NCI-H1105 treated with DMSO at 0.1 percent for 48 hours (cell line): ENCODE measurements at places on chromosomes 2 and 18.

DNA sequence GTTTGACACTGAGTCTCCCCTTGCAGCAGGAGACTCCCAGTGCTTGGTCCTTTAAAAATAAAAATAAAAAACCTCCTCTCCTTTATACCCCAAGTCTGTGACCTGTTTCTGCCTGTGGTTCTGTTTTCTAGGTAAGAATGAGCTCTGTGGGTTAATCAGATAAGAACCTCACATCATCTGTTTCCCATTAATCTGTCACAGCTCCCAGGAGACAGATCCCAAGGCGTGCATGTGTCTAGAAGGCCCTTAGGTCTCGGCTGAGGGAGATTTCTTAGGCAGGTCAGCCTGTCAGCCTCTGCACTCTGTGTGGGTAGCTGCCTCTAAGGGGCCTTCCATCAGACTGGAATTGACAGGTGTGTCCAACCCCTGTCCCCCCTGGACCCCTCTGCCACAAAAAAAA lies 80.7 kb downstream of the FHOD3 start:
- no peak for DNase-seq

- DNase-seq: no peak
Measured at GRCh38 chr2:88866756-88867155, 175.3 kb downstream of the RPIA start.

DNA sequence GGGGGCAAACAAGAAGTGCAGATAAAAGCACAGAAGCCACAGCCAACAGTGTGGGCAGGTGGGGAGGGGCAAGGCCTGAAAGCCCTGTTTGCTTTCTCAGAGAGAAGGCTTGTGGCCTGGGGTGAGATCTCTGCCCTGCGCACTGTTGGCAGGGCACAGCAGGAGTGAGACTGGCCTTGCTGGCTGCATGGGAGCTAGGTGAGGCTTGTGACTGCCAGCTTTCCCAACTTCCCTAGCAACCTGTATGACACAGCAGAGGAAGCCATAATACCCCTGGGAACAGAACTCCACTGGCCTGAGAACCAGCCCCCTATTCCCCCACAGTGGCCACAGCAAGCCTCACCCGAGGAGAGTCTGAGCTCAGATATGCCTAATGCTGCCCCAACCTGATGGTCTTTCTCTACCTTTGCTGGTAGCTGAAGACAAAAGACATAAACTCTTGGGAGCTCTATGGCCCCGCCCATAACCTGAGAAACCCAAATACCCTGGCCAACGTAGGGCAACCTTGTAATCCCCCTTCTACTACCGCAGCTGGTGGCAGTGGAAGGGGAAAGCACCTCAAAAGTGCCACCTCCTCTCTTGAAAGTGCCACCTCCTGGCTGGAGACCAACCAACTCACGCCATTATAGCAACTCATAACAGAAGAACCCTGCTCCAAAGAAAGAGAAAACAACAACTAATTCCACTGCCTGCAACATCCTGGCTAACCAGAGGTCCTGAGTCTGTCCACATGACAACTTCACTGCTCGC lies 44.4 kb downstream of the LCT start:
- DNase-seq: no peak

- DNase-seq: no peak
Measured at GRCh38 chr2:7117076-7117475, 199.9 kb downstream of the RNF144A start.

DNA sequence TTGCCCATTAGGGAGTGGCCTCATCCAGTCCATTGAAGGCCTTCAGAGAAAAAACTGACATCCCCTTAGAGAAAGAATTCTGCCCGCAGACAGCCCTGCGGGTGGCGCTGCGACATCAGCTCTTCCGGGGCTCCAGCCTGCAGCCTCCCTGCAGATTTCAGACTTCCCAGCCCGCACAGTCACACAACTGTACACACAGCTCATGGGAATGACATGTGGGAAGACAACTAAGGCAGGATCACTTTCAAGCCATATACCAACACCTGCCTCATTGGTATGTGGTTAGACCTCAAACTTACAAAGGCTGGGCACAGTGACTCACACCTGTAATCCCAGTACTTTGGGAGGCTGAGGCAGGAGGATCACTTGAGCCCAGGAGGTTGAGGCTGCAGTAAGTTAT lies 24.8 kb upstream of the TUBB6 start:
- DNase-seq: no peak

- DNase-seq: no peak
Measured at GRCh38 chr2:47023332-47023731, 107.7 kb upstream of the MCFD2 start.

DNA sequence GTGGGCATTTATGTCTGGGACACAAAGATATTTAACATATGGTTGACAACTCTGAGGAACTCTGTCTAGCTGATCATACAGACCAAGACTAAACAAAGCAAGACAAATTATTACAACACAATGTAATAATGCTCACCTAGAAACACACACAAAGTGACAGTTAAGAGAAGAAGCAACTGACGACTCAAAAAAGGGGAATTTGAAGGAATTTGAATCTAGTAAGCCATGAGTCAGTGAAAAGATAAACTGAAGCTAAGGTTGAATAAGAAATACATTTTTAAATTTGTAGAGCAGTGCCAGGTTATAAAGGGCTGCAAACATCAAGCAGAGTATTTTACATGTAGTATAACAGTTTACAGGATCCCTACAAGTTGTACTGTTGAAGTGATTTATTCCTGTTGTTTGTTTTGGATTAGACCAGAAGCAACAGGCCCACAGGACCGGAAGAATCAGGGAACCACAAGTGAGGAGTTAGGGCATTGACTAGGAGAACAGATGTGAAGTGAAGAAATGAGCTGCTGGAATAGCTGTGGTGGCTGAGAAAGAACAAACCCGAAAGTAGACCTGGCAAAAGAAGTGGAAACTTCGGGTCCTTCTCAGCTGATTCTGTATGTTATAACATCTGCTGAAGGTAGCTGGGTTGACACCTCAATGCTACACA lies 35.6 kb downstream of the IFIH1 start:
- DNase-seq: no peak

DNA sequence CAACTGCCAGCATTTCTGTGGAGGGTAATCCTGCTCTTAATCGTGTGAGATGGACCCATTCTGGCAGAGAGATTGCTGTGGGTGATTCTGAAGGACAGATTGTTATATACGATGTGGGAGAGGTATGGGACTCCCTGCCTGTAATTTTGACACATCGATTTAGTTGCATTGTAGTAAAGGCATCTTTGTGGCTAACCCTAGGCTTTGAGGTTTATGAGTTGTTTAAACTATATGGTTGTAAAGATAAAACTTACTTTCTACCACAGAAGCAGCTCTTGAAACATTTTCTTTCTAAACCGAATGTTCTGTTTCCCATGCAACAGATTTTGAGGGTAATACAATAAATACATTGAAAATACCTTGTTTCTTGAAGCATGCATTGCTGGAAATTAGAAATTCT lies 58.5 kb downstream of the DYNC1I2 start:
- DNase-seq: no peak

DNA sequence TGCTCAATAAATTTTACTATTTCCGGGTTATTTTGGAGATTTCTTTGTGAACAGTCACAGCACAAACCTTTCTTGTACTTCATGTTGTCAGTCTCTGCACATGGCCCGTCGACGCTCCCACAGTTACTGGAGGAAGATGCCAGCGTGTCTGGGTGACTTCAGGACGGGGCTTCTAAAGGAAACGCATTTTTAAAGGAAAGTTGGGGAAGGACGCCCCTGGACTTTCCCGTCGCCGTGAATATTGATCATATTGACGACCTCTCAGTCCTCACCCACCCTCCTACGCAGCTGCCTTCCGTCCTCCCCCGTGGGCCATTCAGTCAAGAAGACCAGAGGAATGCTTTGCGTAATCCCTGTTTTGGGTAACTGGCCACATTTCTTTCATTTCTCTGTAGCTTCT lies 71.1 kb upstream of the SNTG2 start:
- DNase-seq: no peak

DNA sequence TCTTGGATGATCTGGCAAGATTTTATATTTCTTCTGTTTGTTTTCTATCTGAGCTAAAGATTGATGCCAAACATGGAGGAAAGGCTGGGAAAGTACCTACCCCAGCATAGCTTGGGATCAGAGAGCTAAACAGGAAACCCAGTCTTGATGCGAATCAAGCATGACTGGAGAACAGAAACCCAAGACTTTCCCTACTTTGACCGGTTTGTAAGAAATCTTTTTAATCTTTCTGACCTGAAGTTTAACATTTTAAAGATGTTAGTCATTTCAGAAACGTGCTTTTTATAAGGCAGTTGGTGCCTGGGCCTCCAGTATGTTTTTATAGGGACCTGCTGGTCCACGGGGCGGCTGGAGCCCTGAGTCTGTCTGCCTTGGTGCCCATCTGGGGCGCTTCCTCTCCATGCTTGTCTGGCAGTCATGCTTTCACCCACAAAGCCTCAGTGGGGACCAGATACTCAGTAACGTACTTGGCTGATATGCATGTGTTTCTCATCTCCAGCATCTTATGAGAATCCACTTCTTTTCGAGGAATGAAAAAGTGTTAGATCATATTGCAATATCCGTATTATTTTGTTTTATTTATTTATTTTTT lies 266.5 kb downstream of the PTGR3 start:
- DNase-seq: no peak

DNA sequence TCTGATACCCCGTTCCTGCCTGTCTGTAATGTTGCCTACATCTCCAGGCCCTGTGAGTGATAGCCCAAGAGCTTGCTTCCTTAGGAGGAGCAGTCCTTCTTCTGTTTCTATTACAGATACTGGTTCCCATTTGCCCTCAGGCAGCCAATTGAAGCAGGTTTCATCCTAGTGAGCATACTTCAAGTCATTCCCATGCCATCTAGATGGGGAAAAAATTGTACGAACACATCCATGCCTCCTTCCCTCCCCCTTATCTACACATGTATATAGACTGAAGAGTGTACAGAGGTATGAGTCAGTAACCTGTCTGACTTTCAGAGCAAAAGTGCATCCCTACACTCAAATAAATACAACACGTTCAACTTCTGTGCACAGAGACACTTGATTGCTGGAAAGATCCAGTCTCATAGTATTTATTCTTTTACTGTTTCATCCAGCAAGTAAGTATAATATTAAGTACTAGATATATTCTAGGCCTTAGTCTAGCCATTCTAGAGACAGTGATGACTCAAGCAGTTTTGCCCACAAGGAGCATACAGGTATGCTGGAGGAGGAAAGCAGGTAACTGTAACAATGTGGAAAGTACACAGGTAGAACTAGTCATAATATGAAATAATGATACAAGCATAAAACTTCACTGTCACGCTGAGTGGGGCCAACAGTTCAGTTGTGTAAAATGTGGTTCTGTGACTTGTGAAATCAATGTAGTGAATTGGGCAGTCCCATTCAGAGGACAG lies 153.4 kb downstream of the MGAT5 start:
- no peak for DNase-seq

DNA sequence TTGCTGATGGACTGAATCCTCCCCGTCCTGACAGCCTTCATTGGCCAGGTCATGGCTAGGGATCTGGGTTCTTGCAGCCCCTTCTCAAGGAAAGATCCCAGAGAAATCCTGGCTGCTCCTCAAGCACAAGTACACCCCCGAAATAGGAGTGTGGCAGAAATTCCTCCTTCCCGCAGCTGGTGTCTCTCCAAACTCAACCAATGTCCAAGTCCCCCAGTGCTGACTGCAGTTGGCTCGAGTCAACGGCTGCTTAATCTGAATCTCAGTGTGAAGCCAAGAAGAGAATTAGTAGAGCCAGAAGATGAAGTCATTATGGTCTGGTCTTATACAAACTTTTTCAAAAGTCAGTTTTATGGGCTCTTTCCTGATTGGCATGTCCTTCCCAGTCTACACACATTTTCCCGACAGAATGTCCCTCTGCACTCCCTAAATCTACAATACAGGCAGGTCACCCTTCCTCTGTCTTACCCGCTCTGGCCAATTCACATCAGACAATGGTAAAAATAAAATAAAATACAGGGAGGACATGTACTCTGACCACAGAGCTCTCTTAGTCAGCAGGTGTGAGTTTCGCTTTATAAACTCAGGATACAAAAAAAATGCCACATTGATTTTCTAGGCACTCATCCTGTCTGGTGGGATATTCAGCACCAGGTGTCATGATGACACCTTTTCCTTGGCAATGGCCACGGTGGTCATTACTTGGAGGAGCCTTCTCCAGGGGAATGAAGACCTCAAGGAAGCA lies 76.9 kb upstream of the PAPOLG start:
- no peak for DNase-seq

DNA sequence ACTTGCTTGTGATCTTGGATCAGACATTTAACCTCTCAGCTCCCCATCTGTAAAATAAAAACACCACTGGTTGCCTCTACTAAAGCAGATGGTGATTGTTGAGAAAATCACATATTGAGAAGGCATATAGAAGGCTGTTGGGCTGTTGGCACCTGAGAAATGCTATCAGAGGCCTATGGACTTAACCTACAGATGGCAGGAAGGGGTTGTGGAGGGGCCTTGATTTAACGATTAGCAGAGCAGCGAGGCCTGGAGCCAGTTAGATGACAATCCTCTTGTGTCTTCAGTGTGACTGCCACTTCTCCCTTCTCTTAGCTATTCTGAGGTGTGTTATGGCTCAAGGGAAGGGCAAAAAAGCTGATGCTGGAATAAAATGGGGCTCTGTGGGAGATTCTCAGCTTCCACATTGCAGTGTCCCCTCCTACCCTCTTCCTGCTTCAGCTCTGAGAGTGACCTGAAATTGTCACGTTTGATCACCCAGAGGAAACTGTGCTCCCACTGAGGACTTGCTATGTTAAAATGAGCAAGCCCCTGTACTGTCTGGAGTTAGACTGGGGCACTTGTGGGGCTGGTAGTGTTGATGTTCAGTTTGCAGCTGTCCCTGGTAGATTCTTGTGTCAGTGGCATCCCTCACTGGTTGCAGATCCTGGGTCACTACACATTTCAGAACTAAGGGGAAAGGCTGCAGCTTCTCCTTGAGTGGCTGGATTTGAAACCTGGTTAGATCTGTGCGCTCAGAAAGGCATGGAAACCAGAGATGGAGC lies 31.5 kb downstream of the CXCR4 start:
- DNase-seq: no peak

DNA sequence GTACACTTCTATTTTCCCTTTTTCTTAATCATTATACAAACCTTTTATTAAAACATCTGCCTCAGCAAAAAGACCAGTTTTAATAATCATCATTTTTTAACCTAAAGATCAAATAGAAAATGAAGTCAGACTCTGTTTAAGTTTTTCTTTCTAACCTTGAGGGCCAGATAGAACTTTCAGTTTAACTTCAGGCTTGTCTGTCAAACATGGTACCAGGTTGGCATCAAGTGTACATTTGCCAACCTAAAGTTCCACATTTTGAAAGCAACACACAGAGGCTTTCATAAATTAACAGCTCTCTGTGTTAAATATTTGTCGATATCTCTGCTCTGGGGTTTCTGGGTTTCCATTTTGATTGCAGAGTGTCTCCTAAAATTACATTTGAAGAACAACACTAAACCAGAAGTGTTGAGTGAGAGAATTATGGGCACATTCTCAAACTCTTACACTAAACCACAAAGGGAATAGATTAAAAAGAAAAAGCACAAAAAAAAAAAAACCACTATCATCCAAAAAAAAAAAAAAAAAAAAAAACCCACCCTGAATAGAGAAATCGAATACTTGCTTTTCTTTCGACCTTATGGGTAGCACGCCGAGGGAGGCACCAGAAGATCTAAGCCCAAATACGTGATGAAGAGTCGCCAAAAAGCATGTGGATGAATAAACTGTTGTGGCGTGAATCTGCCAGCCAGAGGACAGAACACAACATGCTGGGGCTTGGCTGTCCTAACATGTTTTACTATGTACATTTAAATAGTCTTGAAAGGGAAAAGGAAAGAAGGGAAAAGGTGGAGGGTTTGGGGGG lies 166.2 kb downstream of the TCF4 start:
- DNase-seq: peak; percentile 86

GRCh38 chr18:1848716-1849115 lies 722.6 kb downstream of the METTL4 start:
- no peak for DNase-seq
